ENCODE measurements at places on chromosomes 3 and 15.

DNA sequence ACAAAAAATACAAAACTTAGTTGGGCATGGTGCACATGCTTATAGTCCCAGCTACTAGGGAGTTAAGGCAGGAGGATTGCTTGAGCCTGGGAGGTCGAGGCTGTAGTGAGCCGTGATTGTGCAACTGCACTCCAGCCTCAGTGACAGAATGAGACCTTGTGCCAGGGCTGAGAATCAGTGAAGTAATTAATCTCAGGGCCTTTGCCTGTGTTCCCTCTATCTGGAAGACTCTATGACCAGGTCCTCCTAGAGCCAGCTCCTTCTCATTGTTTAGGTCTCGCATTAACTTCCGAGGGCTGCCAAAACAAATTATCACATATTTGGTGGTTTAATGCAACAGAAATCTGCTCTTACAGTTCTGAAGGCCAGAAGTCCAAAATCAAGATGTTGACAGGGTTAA is 41.4 kb upstream of the FLNB start:
- no peak for DNase-seq

GRCh38 chr3:175484666-175485065 is 625.5 kb downstream of the NAALADL2 start:
- DNase-seq = no peak

GRCh38 chr3:24854748-24855147 is 360.1 kb upstream of the THRB start:
- DNase-seq = no peak

GRCh38 chr3:47413751-47414150 is 32.9 kb downstream of the PTPN23 start:
- DNase-seq = peak; percentile 88

- DNase-seq = no peak
These were observed 89.1 kb upstream of the ALCAM start for GRCh38 chr3:105277656-105278055.

- peak; percentile 38 for DNase-seq
These were observed 208.5 kb downstream of the LPP start for GRCh38 chr3:188362405-188362831.

DNA sequence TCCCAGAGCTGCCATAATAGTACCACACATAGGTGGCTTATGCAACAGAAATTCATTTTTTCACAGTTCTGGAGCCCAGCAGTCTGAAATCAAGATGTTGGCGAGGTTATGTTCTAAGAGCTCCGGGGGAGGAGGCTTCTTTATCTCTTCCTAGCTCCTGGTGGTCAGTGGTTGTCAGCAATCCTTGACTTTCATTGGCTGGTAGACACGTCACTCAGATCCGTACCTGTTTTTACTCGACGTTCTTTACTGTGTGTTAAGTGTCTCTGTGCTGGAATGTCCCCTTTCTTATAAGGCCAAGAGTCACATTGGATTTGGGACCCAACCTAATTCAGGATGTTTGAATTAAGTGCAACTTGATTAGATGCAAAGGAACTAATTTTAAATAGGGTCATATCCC is 218.5 kb upstream of the CNTN3 start:
- no peak for DNase-seq

DNA sequence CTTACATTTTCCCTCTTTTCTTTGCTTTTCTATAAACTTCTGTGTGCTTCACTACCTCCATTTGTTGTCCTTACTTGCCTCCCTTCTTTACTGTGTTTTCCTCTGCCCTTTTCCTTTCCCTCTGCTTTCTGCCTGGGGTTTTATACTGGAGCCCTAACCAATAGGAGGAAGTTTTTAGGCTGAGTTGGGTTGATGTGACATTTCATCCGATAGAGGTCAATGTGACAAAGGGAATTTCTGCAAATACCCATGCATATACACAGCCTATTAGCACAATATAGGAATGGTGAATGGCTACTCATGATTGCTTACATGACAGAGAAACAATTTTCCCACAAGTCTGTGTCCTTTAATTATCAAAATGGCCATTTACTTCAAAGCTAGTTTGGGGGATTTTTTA is 153.0 kb upstream of the ARPP21 start:
- DNase-seq = no peak

DNA sequence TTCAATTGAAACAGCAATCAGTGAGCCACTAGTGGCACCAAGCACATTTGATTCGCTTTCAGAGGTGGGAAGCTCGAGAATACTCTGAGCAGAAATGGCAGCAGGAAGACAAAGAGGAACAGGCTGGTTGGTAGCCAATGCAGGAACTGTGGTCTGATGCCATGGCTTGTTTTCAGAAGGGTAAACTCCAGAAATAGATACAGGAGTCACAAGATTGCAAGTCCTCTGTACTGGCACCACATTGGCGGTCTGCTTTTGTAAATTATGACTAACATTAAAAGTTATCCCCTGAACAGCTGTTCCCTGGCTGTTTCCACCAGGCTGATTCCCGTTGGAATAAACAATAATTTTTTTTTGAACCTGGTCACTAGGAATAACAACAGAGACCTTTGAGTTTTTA is 35.5 kb downstream of the USF3 start:
- no peak for DNase-seq

- DNase-seq = peak; percentile 71
These were observed 35.7 kb upstream of the ACTL6A start for GRCh38 chr3:179526989-179527391.

- no peak for DNase-seq
These were observed 10.4 kb downstream of the SLITRK3 start for GRCh38 chr3:165185707-165186327.

- peak; percentile 59 for DNase-seq
These were observed 494.7 kb upstream of the NECTIN3 start for GRCh38 chr3:110576960-110577359.

- DNase-seq = no peak
These were observed 13.0 kb upstream of the UBR1 start for GRCh38 chr15:43118829-43119228.

- no peak for DNase-seq
These were observed 314.7 kb upstream of the SLCO3A1 start for GRCh38 chr15:91538782-91539181.

DNA sequence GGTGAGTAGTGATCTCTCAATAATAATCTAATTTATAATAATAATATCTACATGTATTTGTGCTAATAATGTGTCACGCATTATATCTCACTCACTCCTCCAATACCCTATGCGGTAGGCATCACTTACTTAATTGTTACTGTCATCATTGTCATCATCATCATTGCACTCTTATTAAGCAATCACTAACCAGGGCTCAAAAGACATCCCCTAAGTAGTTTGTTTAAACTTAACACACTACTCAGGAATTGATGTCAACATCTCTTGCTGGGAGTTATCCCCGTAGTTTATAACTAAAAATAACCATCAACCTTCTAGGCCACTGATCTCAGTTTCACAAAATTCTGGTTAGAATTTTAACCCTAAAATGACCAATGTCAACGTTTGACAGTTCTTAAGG is 56.8 kb upstream of the ICE2 start:
- DNase-seq = peak; percentile 25

GRCh38 chr3:32975891-32976595 is 24.6 kb downstream of the CCR4 start:
- DNase-seq = no peak

All from osteoblast (primary cell).